ENCODE measurements at places on chromosomes 2 and 18.

DNA sequence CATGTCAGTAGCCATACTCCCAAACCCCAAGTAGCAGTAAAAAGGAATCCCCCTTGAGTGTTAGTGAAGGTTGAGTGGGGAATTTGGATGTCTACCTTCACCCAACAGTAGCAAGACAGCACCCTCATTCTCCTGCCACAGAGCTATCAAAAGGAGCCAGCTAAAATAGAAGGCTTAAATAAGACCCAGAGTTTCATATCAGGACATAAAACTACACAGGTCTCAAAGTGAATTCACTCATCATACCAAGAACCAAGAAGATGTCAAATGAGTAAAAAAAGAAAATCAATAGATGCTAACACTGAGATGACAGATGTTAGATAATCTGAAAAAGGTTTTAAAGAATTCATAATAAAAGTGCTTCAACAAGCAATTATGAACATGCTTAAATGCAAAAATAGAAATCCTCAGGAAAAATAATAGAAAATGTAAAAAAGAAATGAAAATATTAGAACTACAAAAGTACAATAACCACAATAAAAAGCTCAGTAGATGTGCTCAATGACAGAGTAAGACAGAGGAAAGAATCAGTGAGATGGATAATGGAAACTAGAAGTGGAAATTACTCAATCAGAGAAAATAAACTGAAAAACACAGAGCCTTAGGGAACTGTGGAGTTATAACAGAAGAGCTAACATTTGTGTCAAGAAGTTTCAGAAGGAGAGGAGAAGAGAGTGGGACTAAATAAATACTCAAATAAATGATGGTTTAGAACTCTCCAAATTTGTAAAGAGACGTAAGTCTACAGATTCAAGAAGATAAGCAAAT, 90.5 kb downstream of the EDAR start:
- DNase-seq, result no peak

DNA sequence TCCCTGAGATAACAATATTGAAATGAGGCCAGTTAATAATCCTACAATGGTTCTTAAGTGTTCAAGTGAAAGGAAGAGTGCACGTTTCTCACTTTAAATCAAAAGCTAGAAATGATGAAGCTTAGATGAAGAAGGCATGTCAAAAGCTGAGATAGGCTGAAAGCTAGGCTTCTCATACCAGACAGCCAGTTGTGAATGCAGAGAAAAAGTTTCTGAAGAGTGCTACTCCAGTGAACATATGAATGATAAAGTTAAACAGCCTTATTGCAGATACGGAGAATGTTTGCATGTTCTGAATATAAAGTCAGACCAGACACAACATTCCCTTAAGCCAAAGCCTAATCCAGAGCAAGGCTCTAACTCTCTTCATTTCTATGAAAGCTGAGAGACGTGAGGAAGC, 51.4 kb downstream of the EML4 start:
- DNase-seq, result no peak

- no peak for DNase-seq
Measured at GRCh38 chr2:128601298-128602037, 282.8 kb upstream of the HS6ST1 start.

- DNase-seq, result no peak
Measured at GRCh38 chr2:215361876-215362561, 50.2 kb downstream of the ATIC start.

GRCh38 chr2:217412277-217412676, 552.4 kb upstream of the TNP1 start:
- DNase-seq, result no peak

DNA sequence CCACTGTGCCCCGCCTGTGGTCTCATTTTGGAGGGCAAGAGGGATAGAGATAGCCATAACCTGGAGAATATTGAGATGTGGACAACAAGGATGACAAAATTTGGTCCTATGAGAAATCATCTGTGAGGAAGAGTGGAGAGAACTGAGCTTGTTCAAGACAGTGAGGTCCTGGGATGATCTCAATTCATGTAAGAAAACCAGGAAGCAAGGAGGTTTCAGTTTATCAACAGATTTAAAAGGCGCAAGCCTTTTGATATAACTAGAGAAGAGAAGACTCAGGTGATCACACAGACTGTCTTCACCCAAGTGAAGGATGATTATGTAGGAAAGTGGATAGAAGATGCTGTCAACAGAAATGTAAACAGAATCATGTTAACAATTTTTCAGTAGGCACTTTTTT, 39.1 kb downstream of the PCBP1 start:
- no peak for DNase-seq

GRCh38 chr18:72555968-72556367, 11.8 kb upstream of the CBLN2 start:
- DNase-seq, result no peak

- no peak for DNase-seq
Measured at GRCh38 chr18:73636355-73636754, 511.3 kb downstream of the FBXO15 start.

All from activated CD4-positive, alpha-beta T cell treated with anti-CD3 and anti-CD28 coated beads for 1 hour (primary cell).